T-cell (primary cell): ENCODE measurements at places on chromosomes 12 and 14. TPM values are rescaled to one million over a fixed set of nuclear protein-coding genes. Genes with fewer than 3 reads are reported as not detected.

HCAR1 gene
- total RNA-seq = 0.19 TPM

KRT80 gene
- total RNA-seq = not detected

DNA sequence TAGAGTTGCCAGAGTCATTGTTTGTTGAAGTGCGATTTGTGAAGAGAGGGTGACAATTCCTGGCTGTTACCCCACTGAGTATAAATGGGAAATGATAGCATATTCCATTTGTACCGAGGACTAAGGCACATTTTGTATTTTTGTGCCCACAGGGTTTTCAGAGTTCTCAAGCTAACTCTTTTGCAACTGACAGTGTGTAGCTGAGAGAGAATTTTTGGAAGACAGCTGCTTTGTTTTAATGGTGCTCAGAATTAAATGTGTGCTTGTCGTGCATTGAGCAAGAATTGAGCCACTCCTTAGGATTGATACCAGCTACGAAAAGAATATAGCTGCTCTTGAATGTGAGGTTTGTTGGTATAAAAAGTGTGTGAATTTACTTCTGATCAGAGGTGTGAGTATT lies 21.7 kb downstream of the ANKRD13A start:
- no peaks in the 10 kb centered on the region for H3K27me3 ChIP-seq
- no peak overlapping the region for H3K27ac ChIP-seq
- H3K4me3 ChIP-seq = no peak overlapping the region
- DNase-seq = no peak

TRHDE gene
- not detected for total RNA-seq

EML1 gene
- 0.60 TPM for total RNA-seq

GTF2H3 gene
- total RNA-seq = 24.9 TPM

GRCh38 chr12:6851153-6851920 lies at the start of gene CDCA3:
CDCA3 (minus strand) TSS chr12:6851286; CDS start chr12:6850952, 334 bp downstream.
- peaks cover 20% of the 10 kb centered on the region for H3K4me1 ChIP-seq
- no peaks in the 10 kb centered on the region for H3K27me3 ChIP-seq
- DNase-seq = peak; percentile 88

- H3K27ac ChIP-seq = no peak overlapping the region
- no peaks in the 10 kb centered on the region for H3K4me1 ChIP-seq
- no peak for DNase-seq
- no peak overlapping the region for H3K4me3 ChIP-seq
- H3K27me3 ChIP-seq = peaks cover 69% of the 10 kb centered on the region
- H3K36me3 ChIP-seq = no peaks in the 10 kb centered on the region
Measured at GRCh38 chr14:104603711-104604401, 716 bp downstream of the TMEM179 start.

DNA sequence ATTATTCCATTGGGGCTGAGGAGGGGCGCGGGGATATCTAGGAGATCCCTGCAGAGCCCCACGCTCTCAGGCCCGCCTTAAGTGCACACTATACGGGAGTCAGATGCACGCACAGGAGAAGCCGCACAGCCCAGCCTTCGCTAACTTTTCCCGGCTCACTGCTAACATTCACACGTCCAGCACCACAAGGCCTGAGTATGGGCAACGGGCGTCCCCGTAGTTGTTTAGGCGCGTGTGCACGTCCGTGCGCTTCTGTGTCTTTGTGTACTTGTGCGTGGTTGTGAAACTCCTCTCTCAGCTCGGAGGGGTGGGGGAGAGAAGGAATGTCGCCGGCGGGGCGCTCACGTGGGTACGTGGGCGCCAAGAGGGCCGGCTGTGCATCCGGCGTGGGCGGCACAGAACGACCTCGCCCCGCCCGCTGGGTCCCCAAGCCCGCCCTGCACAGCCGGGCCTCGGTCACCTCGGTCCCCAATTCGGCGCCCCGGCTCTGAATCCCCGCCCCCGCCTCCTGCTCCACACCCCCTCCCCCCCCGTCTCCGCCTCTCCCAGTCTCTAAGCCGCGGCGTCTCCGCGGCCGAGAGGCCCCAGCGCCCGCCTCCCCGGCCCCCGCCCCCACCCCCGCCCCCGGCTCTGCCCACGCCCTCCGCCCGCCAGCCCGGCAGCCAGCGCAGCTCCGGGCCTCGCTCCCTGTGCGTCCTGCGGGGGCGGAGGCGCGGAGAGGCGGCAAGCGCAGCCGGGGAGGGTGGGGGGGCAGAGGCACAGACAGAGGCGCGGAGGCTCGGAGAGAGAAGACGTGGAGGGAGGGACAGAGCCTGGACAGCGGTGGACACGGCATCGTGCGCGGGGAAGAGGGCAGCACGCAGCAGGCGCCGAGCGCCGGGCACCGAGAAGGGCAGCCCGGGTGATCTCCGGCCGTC lies at the start of gene NAB2:
Gene NAB2 (plus strand): TSS at position 761 of the 917 bp plus-strand sequence. CDS start 158 bp downstream, outside the sequence.
- peak within 1 kb of the TSS; percentile 95 for H3K27ac ChIP-seq
- peak; percentile 94 for DNase-seq
- H3K36me3 ChIP-seq = peaks cover 19% of the 10 kb centered on the region
- H3K4me3 ChIP-seq = peak within 1 kb of the TSS; percentile 88

DNA sequence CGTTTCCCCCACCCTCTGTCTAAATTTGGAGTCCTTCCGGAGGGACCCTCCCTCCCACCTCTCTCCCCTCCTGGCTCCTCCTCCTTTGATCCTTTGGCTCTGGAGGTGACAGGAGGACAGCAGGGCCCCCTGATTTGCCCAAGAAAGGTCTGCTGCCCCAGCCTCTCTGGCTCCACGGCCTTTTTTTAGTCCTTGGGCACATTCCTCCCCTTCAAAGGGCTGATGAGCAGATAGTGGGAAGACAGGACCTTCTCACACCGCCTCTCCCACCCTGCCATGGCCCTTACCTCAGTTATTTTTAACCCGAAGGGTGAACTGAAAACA lies 196 bp upstream of the MYH6 start:
- no peak for DNase-seq
- no peaks in the 10 kb centered on the region for H3K27me3 ChIP-seq
- no peaks in the 10 kb centered on the region for H3K36me3 ChIP-seq
- no peaks in the 10 kb centered on the region for H3K4me1 ChIP-seq
- H3K4me3 ChIP-seq = no peak overlapping the region

- H3K36me3 ChIP-seq = no peaks in the 10 kb centered on the region
- H3K27ac ChIP-seq = no peak overlapping the region
- H3K4me3 ChIP-seq = no peak overlapping the region
- no peaks in the 10 kb centered on the region for H3K4me1 ChIP-seq
Measured at GRCh38 chr12:72234886-72235285, 37.3 kb upstream of the TRHDE start.

GRCh38 chr12:80894179-80894578 lies 43.6 kb downstream of the LIN7A start:
- H3K4me1 ChIP-seq = no peaks in the 10 kb centered on the region
- H3K36me3 ChIP-seq = no peaks in the 10 kb centered on the region
- no peak overlapping the region for H3K4me3 ChIP-seq
- no peak overlapping the region for H3K27ac ChIP-seq

GRCh38 chr14:20631023-20631879 lies 10.2 kb downstream of the OR6S1 start:
- no peaks in the 10 kb centered on the region for H3K36me3 ChIP-seq
- peaks cover 24% of the 10 kb centered on the region for H3K27me3 ChIP-seq
- H3K4me3 ChIP-seq = peak overlapping the region; percentile 70
- H3K27ac ChIP-seq = peak overlapping the region; percentile 1

NKX2-8 gene
- total RNA-seq = not detected

- no peak overlapping the region for H3K4me3 ChIP-seq
- no peaks in the 10 kb centered on the region for H3K36me3 ChIP-seq
- H3K27me3 ChIP-seq = no peaks in the 10 kb centered on the region
- H3K4me1 ChIP-seq = no peaks in the 10 kb centered on the region
- no peak for DNase-seq
Measured at GRCh38 chr12:26666286-26666685, 166.7 kb downstream of the ITPR2 start.

RTL1 gene
- not detected for total RNA-seq

DNA sequence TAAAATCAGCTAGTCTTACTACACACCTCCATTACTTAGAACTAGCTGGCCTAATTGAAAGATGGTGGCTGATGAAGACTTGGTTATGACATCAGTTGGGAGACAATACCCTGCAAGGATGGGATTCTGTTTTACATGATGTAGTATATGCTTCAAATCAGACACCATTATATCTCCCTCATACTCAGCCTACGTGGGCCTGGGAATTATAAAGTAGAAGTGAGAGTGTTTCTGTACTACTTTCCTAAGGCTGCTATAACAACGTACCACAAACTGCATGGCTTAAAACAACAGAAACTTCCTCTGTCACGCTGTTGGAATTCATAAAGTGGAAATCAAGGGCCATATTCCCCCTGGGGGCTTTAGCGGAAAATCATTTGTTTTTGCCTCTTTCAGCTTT lies 190.4 kb downstream of the PAH start:
- no peak for DNase-seq
- no peaks in the 10 kb centered on the region for H3K36me3 ChIP-seq

GRCh38 chr12:51827925-51828818 lies 20.3 kb downstream of the FIGNL2 start:
- H3K36me3 ChIP-seq = no peaks in the 10 kb centered on the region
- no peak for DNase-seq
- H3K27me3 ChIP-seq = peaks cover 41% of the 10 kb centered on the region
- no peak overlapping the region for H3K4me3 ChIP-seq

AMDHD1 gene
- total RNA-seq = 1.1 TPM

TEX52 gene
- not detected for total RNA-seq

DNA sequence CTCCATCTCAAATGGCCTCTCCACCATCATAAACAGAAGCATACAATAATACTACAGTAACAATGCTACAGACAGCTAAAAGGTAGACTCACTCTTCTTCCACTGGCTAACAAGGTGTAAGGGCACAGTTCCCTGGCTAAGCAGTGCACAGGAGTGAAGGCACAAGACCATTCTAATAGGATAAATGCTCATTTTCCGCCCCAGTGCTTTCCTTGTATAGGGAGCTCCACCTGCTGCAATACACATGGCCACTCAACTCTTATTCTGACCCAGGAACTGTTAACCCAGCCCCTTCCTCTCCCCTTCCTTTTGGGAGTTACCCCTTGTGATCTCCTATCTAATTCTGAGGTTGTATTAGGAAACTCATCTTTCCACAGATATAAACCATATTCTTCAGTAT lies 124.6 kb downstream of the KCNK10 start:
- H3K36me3 ChIP-seq = no peaks in the 10 kb centered on the region
- no peak for DNase-seq
- H3K27me3 ChIP-seq = peaks cover 12% of the 10 kb centered on the region
- no peaks in the 10 kb centered on the region for H3K4me1 ChIP-seq

GRCh38 chr12:51217133-51217967 lies 512 bp downstream of the POU6F1 start:
- H3K4me1 ChIP-seq = peaks cover 18% of the 10 kb centered on the region
- H3K27me3 ChIP-seq = no peaks in the 10 kb centered on the region
- H3K36me3 ChIP-seq = no peaks in the 10 kb centered on the region
- H3K27ac ChIP-seq = peak overlapping the region; percentile 91
- H3K4me3 ChIP-seq = peak overlapping the region; percentile 88

GRCh38 chr14:61751475-61751989 lies 10.7 kb upstream of the SNAPC1 start:
- H3K27me3 ChIP-seq = no peaks in the 10 kb centered on the region
- H3K36me3 ChIP-seq = peaks cover 4% of the 10 kb centered on the region
- H3K27ac ChIP-seq = no peak overlapping the region
- no peak for DNase-seq
- peaks cover 3% of the 10 kb centered on the region for H3K4me1 ChIP-seq
- peak overlapping the region; percentile 40 for H3K4me3 ChIP-seq

DNA sequence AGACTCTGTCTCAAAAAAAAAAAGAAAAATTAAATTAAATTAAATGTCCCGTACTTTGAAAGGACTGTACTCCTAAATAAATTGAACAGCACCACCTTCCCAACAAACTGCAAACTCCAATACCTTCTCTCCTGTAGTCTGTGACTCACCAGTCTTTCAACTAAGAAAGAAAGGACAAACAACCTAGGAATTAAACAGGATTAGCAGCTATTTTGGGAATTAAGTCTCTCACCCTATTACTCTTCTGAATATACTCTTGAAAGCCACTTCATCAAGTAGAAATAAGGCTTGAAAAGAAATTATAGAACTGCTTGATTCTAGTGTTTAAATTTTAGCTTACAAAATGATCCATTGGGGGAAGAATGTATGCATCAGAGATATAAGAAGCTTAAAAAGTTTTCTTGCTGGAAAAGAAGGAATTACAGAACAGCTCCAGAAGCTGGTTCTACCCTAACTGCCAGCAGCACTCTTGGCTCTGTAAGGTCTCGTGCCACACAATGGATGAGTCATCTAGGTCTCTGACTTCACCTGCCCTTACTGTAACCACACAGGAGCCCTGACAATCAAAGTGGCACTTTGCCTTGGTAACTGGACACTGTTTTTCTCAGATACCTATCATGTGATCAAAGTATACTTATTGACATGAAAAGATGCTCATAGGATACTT lies 57.0 kb upstream of the CERS5 start:
- H3K27me3 ChIP-seq = no peaks in the 10 kb centered on the region
- peak overlapping the region; percentile 62 for H3K27ac ChIP-seq
- no peak overlapping the region for H3K4me3 ChIP-seq
- H3K4me1 ChIP-seq = peaks cover 30% of the 10 kb centered on the region

DNA sequence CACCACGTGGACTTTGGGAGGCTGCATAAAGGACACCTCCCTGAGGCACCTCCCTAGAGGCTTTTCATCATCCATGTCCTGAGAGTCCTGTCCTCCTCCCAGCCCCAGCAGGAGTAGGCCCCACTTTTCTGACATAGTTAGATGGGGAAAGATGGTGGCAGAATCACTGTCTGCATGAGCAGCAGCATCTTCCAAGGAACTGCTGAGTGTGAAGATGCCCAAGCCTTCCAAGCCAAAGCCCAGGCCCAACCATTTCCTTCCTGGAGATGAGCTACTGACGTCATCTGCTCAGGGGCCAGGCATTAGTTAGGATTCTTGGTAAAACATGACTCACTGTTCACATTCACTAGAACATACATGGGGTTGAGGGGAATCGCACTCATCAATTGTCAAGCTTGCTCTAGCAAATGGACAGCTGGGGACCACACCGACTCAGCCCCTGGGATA lies 37.3 kb downstream of the VDR start:
- DNase-seq = no peak
- H3K4me3 ChIP-seq = no peak overlapping the region
- no peak overlapping the region for H3K27ac ChIP-seq
- no peaks in the 10 kb centered on the region for H3K27me3 ChIP-seq
- no peaks in the 10 kb centered on the region for H3K4me1 ChIP-seq
- no peaks in the 10 kb centered on the region for H3K36me3 ChIP-seq

PPM1H gene
- total RNA-seq = 0.44 TPM

DNA sequence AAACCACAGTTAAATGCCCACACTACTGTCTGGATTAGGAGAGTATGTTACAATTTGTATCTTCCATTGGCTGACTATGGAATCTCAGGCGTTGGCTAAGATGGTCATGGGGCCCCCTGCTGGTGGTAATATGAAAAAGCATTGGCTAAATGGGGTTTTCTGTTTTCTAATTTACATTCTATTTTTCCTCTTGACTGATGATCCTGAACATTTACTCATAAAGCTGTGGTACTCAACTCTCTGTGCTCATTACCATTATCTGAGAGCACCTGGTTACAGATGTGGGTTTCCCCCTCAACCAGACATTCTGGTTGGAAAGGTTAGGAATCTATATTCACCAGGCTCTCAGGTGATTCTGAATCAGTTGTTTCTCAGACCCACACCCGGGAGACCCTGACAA lies 64.8 kb downstream of the WSCD2 start:
- H3K36me3 ChIP-seq = no peaks in the 10 kb centered on the region
- DNase-seq = no peak
- no peaks in the 10 kb centered on the region for H3K4me1 ChIP-seq
- no peak overlapping the region for H3K27ac ChIP-seq
- H3K4me3 ChIP-seq = no peak overlapping the region
